ENCODE measurements at places on chromosomes 7 and 10.

DNA sequence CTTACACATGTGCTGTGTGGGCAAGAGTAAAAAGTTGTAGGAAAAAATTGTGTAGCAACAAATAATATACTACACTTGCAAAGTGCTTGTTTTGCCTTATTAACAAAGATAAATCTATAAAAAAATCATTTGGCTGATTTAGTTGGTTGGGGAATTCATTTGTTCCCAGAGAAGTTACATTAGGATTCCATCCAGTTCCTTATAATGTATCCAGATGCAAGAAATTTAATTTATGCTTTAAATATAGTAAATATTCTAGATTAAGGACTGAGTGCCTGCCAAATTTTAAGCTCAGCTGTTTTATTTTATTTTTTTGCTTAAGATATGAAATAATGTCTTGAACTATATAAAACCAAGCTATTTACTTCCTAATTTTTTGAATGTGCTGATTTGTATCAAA is 1169.9 kb downstream of the NXPH1 start:
- no peak for DNase-seq

DNA sequence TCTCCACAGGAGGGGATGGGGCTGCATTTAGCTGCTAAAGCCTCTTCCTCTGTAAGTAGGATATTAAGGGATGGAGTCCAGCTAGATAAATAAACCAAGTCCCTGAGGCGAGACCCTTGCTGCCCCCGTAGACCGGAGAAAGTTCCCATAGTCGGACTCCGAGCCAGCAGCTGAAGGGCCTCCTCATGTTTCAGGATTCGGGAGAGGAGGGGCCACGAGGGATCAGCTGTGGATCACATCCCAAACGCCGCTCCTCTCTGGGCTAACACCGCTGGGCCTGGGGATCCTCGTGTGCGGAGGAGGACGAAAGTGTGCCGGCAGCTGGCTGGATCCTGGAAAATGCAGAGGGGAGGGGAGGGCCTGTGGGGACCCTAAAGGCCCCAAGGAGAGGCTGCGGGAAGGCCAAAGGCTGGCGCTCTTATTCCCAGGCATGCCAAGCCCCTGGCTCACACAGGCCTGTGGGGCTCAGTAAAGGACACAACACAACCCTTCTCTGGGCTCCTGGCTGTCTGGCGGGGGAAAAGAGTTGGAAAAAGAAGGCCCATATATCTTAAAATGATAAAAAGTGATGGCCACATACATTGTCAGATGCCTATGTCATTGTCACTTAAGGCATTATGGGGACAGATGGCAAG is 82.5 kb upstream of the TMEM72 start:
- no peak for DNase-seq

DNA sequence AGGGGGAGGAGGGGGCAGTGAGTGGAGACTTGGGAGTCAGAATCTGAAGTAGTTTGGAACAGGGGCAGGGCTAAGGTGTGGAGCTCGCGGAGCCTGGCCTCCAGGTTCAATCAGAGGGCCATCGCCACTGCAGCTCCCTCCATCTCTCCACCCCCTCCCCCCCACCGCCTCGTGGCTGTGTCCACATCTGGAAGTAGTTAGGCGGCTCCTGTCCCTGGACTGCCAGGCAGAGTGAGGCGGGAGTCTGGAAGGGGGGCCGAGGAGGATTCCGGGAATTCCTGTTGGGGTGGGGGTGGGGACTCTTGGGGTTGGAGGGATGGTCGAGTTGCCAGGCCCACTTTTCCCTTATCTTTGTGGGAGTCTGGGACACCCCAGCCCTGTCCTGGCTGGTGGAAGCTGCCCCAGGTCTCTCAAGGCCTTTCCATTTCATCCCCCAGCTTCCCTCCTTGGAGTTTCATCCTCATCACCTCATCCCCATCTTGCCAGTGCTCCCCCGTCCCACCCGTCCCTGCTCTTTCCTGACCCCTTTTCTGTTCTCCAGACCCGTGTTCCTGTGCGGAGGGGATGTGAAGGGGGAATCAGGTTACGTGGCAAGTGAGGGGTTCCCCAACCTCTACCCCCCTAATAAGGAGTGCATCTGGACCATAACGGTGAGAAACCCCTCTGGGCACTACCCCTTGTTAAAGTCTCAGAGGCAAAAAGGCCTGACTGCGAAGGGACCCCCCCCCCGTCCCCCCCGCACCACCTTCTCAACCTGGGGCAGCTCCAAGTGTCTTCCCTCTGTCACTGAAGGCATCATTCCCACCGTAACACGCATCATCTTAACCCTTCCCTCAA is 944 bp downstream of the PCOLCE start:
- no peak for DNase-seq

GRCh38 chr7:138610671-138611170 is 90.4 kb downstream of the SVOPL start:
- no peak for DNase-seq

- DNase-seq = no peak
Measured at GRCh38 chr10:24853661-24854060, 98.7 kb downstream of the PRTFDC1 start.

DNA sequence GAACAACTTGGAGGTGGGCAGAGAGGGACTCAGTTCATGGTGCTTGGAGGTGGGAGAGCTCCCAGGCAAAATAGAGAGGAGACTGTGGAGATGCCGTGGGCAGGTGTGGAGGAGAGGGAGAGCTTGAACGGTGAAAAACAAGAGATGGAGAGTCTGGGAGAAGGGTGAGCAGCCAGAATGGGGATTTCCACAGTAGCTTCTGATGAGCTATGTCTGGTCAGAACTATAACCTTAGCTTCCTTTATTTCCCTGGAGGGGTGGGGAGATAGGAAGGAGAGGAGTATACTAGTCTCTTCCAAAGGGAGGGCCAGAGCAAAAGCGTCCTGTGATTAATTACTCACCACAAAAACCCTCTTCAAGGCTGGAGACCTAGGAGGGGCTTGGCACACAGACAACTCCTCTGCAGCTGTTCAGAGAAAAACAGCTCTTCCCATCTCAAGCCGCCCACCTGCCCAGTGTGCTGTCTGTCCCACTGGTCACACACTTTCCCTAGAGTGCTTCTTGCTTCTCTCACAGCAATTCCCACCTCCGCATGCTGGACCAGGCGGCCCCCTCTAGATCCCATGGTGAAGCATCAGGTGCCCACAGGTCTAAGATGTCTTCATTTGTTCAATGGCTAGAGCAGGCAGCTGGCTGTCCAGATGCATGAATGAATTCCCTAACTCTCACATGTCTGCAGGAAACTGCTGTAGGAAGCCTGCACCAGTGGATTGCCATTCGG is 41.9 kb downstream of the TAS2R41 start:
- no peak for DNase-seq

DNA sequence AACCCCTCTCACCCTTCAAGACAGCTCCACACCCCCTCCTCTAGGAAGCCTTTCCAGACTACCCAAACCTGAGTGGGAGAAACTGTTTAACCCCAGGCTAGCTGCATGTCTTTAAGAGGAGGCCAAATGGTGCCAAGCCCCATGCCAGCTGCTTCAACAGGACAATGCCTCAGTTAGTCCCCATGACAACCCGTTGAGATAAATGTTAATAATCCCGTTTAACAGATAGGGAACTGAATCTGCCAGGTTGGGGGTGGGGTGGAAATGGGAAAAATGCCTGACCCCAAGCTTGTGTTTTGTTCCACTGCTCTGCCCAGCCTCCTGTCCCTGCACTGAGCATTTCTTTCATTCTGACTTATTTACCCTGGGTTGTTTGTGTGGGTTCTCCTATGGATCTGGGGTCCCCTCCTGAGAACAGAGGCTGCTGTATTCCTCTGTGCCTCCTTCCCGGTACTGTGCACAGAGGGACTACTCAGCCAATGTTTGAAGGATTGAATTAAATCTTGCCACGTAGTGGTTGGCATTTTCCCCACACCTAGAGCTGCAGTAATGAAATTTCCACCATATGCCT is 452.6 kb upstream of the ZMIZ1 start:
- DNase-seq = no peak

GRCh38 chr7:80940539-80941207 is 21.8 kb upstream of the SEMA3C start:
- DNase-seq = no peak

GRCh38 chr7:22596763-22597400 is 96.9 kb upstream of the STEAP1B start:
- DNase-seq = no peak

- DNase-seq = no peak
Measured at GRCh38 chr7:40640566-40640965, 505.8 kb downstream of the SUGCT start.

DNA sequence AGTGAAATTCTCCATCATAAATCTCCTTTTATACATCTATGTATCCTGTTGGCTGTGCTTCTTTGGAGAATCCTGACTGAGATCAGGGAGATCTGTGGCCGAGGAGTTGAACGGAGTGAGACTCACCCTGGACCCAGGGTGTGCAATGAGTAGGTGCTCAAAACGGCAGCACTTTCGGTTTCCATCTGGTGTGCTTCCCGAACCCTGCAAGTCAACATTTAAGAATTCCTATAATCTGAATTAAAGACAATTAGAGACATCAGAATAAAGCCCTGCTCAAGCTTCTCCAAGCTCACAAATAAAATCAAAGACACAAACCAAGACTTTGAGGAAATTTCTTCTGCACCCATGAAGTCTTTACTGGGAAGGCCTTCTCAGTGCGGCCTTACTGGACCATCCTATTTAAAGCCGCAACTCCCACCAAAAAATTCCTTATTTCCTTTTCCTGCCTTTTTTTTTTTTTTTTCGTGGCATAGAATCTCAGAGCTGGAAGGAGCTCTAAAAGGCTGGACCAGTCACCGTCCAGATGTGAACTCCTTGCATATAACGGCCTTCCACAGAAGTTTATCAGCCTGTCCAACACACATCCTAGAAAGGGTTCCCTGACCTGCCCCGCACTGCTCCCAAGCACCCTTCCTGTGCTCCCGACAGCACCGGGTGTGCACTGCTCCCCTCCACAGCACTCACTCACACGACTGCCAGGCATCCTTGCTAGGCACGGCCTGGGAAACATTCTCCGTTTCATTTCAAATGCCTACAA is 29.7 kb downstream of the GNA12 start:
- DNase-seq = no peak

- DNase-seq = no peak
Measured at GRCh38 chr7:93958651-93959050, 37.1 kb downstream of the GNG11 start.

Measured in NCI-H1436 treated with DMSO at 0.1 percent for 48 hours (cell line).